ENCODE measurements at places on chromosomes 5 and 9. TPM values are rescaled to one million over a fixed set of nuclear protein-coding genes. Genes with fewer than 3 reads are reported as not detected.

Gene AQP3
- total RNA-seq, result 2.4 TPM

Gene ADAMTS13
- total RNA-seq, result 1.2 TPM

Gene SLC27A6
- total RNA-seq, result 0.17 TPM

Gene LRRC19
- total RNA-seq, result not detected

Gene IFNA10
- not detected for total RNA-seq

All from bronchus fibroblast of lung (primary cell).